ENCODE measurements at places on chromosomes 5 and 9.

GRCh38 chr5:57939771-57940170, 457.2 kb upstream of the ACTBL2 start:
- DNase-seq = no peak

- DNase-seq = no peak
Measured at GRCh38 chr5:139243425-139243970, 45.3 kb upstream of the SIL1 start.

GRCh38 chr9:91785447-91785842, 164.6 kb downstream of the ROR2 start:
- no peak for DNase-seq

DNA sequence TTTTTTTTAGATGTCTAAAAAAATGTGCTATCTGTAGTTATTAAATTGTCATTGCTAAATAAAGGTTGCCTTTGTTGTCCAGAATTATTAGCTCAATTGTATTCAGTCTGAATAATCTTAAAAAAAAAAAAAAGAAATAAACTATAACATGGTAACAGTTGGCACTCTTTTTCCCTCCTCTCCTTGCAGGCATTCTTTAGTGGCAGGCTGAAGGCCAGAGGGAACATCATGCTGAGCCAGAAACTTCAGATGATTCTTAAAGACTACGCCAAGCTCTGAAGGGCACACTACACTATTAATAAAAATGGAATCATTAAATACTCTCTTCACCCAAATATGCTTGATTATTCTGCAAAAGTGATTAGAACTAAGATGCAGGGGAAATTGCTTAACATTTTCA, 87.6 kb upstream of the FAM170A start:
- no peak for DNase-seq

GRCh38 chr9:23290973-23291372, 535.1 kb downstream of the ELAVL2 start:
- no peak for DNase-seq

DNA sequence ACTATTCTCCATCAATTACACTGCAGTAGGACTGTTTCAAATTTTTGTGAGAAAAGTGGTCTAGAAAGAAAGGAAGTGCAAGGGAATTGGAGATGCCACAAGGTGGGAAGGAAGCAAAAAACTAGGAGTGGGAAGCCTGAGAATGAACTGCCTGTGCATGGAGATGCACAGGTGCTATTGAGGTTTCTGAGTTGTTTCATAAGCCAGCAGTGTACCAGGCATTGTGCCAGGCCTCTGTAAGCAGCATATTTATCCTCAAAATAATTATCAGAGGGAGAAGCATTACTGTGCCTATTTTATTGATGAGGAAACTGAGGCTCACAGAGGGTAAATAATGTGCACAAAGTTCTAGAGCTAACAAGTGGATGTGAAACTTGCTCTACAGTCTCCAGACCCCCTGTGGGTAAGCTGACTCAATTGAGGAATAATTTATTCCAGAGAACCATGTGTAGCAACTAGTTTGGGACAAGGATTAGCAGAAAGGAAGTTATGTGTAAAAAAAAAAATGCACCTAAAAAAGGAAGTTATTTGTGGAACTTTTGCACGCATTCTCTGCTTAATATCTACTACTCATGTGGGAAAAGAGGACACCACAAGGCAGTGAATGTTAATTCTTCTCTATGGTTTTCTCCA, 96.7 kb downstream of the SNCAIP start:
- no peak for DNase-seq

GRCh38 chr9:113872485-113873143, 3.5 kb upstream of the ZNF618 start:
- no peak for DNase-seq

DNA sequence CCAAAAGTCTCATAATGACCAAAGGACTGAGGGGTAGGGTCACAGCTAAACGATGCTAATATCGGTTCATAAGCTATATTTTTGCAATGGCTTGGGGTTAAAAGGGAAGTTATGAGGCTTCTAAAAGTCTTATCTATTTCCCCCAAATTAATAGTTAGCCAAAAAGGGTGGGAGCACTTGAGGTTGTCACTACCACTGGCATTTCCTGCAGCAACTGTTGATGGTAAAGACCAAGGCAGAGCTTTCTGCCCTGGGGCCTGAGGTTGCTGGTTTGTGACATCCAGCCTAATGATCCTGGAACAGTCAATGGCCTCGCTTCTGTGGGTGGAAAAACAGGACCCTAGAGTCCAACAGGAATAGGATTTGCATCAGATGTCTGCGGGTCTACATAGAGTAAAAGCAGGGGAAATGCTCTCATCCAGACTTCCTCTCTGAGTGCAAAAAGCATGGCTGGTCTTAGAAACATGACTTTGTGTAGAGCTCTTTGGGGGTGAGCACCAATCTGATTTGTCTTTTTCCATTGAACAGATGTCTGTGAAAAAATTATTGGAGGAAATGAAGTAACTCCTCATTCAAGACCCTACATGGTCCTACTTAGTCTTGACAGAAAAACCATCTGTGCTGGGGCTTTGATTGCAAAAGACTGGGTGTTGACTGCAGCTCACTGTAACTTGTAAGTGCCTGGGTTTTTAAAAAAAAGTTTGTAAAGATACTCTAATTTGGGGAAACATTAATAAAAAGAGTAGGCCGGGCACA, 2.7 kb downstream of the GZMA start:
- DNase-seq = no peak

DNA sequence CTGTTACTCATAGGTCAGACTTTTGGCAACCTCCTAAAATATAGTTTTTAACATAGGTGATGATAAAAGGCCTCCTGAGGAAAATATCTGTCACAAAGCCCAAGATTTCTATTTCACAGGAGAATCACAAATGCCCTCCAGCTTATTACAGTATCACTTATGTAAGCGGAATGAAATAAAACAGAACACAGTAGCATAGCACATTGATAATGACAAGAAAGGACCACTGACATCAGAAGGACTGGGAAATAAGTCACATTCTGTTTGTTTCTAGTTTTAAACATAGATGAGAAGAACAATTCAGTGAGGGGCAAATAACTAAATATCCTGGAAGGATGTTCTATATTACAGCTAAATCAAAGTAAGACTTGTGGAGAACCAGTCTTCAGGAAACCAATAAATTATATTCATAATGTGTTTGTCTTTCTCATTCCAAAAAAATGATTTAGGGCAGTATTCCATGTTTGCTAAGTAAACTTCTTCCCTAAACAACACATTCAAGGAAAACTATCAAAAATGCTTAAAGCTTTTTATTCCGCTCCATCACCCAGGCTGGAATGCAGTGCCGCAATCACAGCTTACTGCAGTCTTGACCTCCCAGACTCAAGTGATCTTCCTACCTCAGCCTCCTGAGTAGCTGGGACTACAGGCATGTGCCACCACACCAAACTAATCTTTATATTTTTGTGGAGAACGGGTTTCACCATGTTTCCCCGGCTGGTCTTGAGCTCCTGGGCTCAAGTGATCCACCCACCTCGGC, 20.8 kb upstream of the CTNNAL1 start:
- DNase-seq = no peak

GRCh38 chr5:30287890-30288289, 905.6 kb upstream of the CDH6 start:
- no peak for DNase-seq

GRCh38 chr9:36873247-36873875, 160.7 kb downstream of the PAX5 start:
- peak; percentile 65 for DNase-seq

DNA sequence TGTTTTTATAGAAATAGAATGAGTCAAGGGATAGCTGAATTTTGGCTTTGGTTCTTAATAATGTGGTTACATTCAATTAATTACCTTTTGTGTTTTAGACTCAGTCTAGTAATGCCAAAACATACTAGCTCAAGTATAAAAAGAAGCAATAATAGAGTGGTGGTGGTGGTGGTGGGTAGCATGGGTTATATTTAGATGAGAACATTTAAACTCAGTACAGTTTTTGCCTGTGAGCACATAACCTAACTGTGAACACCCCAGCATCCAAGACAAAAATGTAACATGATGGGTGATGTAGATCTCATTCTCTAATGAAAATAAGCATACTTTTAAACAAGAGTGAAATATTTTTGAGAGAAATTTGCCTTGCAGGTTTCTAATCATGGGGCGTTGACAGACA, 14.2 kb downstream of the CPEB4 start:
- no peak for DNase-seq

DNA sequence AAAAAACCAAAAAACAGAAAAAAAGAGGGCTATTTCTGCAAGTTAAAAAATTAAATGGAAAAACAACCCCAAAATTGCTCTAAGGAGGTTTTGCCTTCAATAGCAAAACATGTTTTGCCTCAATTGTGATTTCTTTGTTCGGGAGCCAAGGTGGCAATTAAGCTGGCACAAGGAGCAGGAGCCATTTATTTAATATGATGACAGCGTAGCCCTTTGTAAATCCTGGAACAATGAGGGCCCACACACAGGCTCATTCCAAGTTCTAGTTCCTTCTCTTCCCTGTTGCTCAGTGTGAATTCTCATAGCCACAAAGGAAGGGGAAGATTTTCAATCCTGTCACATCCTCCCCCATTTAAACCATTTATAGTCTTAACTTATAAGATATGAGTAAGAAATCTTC, 353.2 kb downstream of the PDE4D start:
- DNase-seq = no peak

DNA sequence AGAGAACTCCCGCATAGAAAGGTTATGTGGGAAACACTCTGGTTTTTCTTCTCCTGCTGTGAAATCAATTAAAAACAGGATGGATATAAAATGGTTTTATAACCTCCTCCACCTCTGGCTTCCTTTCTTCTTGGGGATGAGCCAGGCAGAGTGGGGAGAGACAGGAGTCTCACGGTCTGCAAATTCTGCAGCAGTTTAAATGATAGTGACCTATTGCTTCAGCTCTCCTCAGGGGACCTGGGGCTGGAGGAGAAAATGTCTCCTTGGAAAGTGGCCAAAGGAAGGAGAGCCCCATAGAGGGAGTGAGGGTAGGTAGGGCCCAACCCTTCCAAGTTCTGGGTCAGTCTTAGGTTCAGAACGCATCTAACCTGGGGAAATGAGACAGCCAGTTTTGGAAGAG, 118.8 kb downstream of the MTX3 start:
- DNase-seq = no peak

DNA sequence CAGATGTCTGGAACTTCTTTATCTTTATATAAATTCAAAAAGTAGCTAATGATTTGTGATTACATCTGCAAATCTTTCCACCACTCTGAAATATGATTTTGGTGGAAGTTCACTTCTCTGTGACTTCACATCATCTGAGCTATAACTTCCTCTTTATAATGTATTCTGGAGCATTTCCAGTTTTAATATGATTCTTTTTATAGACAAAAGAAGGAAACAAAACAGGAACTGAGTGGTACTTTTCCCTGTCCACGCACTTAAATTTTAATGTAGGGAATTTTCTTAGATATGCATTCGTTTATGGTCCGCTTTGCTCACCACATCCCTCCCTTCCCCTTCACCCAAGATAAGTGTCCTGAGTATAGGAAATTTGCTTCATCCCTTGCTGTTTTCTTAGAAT, 333.5 kb downstream of the CHSY3 start:
- DNase-seq = no peak

DNA sequence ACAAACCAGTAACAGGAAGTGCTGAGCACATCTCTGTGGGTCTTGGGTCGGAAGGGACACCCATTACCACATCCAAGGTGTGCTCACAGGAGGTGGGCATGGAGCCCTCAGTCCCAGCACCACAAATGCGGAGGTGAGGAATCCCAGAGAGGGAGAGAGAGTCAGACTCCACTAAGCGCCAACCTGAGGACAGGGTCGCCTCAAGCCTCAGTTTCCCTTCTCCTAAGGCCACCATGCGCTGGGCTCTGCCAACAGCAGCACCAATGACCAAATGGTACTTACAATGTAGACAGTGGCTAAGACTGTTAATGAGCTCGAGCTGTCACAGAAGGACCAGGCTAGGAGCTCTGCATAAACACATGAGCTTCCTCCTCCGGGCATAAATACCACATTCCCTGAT, 43.1 kb downstream of the BICD2 start:
- no peak for DNase-seq

GRCh38 chr9:16683326-16683725, 187.1 kb downstream of the BNC2 start:
- no peak for DNase-seq

- DNase-seq = no peak
Measured at GRCh38 chr5:42855386-42855785, 43.7 kb upstream of the SELENOP start.

DNA sequence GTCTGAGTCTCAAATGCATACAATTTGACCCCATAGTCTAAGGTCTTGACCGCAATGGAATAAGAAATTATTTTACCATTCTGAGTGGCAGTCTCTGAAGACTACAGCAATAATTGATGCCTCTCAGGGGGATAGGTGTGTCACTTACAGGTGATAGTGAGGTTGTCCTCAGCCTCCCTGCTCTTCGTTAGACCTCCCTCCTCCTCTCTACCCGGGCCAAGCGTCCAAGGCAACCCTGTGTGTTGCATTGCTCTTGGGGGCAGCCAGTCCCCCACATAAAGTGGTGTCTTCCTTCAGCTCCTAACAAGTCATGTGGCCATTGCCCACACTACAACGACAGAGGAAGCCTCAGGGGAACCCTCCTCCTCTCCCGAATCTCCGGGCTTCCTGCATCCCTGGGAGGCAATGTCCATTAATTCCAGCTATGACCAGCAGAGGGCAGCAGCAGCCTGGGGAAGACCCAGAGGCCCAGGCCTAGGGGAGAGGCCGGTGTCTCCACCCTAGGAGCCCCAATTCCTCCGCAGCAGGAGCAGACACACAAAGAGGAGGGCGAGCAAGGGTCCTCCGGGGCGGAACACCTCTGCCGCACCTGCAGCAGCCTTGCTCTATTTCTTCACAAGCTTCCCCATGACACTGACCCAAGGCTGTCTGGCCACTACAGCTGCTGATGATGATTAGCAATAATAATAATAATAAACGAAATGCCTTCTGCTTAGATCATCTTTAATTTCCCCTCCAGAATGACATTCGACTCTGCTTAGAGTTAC, 134.8 kb downstream of the KCNIP1 start:
- DNase-seq = peak; percentile 51

DNA sequence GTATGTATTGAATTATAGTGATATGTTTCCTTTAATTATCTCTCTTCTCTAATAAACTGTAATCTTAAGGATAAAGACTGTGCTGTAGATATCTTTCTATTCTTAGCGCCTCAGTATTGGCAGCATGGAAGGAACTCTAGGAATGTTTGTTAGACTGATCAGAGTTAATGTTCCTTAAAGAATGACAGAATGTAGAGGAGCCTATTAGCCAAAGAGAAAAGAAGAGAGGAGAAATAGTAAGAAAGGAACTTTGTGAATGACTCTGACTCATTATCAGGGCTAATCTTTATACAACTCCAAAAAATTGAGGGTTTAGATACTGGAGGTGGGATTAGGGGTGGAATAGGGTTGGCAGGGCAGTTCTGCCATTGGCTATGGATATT, 59.0 kb upstream of the NUDT12 start:
- DNase-seq = no peak

Data from stimulated activated CD8-positive, alpha-beta memory T cell treated with anti-CD3 and anti-CD28 coated beads, Interleukin-4, amount 100 ng/mL, for 24 hours (primary cell).